Lower lobe of right lung (tissue), 2 donors: ENCODE measurements at places on chromosomes 12 and 14. TPM values are rescaled to one million over a fixed set of nuclear protein-coding genes. Genes with fewer than 3 reads are reported as not detected.

DNA sequence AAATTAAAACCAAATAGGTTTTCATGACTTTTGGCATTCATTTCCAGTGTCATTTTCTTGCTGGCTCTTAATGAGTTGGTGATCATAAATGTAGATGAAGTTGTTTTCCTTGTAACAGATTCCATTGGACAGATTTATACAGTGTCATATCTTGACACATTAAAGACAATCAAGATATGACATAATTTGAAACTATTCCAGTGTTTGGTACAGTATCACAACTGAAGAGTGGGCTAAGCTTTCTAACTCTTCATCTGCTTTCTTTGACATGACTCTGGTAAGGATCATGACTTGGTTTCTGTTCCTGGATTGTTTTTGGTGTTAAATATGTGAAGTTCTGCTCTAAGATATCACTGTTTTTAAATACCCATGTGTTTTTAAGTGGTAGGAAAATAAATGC, 289.6 kb downstream of the NAV3 start:
- DNase-seq, result no peak

- no peak for DNase-seq
These were observed 226.7 kb downstream of the FUT8 start for GRCh38 chr14:65639216-65639615.

GRCh38 chr12:78249578-78249977, 418.9 kb downstream of the NAV3 start:
- DNase-seq, result no peak

The EGLN3 gene
- total RNA-seq, result 10.5 TPM

GRCh38 chr12:124507188-124508109, 60.0 kb downstream of the NCOR2 start:
- DNase-seq, result no peak

GRCh38 chr12:62604871-62605270, 138.2 kb downstream of the MON2 start:
- no peak for DNase-seq

DNA sequence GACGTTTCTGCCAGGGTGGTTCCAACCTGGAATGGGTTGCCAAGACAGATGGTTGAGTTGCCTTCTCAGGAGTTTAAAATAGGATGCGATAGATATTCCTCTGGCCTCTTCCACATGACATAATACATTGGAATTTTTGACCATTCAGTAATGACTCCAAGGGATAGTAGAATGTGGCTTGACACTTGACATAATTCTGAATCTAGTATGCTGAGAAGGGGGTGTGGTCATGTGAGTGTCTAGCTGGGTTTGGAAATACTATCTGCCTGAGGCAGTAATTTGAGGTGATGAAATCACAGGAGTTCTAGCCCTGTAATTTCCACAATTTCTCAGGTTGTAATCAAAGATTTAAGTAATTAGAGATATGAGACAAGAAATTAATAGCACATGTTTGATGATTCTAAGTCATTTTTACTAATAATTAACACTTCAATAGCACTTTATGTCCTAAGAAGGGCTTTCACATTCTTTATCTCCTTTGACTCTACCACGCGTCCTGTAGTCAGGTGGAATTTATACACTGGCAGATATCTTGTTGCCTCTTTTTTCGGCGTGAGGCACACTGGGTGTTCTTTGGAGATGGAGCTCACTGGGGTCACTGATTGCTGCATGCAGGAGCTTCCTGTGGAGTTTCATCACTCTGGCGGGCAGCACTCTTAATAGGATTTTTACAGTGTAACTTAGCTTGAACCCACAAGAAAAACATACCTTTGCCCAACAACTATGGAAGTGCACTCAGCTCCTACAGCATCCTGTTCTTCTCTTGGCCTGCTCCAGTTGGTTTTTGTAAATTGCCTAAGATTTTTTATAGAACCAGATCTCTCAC, 3.2 kb upstream of the AMIGO2 start:
- DNase-seq, result no peak

DNA sequence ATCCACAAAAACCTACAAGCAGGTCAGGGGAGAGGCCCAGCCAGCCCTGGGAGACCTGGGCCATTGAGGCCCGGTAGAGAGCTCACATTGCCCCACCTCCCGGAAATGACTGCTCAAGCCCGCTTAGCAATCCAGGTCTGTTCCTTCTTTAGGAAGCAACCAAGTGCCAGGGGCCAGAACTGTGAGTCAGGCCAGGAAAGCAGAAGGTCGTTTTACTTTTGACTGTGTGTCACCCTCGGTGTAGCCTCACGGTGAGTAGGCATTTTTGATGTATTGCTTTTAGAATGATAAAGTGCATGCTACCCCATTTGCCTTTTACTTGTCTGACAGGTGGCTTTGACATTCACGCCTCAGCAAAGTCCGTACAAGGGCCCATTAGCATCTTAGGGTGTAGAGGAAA, 25.4 kb upstream of the PWP1 start:
- no peak for DNase-seq

DNA sequence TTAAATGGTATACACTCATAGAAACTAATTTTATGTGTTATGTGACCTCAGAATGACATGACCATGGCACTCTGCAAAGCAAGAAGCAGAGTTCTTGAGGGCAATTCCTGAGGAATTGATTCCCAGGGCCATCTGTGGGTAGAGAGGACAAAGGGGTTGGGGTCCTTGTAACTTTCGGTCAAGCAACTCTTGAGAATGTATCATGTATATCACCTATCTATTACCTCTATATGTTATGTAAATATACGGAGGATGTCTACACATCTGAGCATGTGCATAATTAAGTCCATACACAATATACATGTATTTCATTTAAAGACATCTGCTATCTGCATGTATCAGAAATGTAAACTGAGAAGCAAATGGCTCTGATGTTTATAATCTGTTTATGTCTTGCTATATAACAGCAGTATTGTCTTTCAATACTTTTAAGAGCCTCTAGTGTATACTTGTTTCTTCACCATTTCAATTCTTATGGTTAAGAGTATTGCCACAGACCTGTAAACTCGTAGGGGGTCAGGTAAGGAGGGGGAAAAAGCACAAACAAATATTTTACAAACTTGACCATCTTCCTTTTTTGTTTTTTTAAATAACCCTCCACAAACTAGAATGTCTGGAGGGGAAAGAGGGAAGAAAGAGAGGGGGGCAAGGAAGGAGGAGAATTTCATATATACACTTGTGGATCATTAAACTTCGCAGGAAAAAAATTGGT, 4.5 kb downstream of the FOXA1 start:
- DNase-seq, result no peak

DNA sequence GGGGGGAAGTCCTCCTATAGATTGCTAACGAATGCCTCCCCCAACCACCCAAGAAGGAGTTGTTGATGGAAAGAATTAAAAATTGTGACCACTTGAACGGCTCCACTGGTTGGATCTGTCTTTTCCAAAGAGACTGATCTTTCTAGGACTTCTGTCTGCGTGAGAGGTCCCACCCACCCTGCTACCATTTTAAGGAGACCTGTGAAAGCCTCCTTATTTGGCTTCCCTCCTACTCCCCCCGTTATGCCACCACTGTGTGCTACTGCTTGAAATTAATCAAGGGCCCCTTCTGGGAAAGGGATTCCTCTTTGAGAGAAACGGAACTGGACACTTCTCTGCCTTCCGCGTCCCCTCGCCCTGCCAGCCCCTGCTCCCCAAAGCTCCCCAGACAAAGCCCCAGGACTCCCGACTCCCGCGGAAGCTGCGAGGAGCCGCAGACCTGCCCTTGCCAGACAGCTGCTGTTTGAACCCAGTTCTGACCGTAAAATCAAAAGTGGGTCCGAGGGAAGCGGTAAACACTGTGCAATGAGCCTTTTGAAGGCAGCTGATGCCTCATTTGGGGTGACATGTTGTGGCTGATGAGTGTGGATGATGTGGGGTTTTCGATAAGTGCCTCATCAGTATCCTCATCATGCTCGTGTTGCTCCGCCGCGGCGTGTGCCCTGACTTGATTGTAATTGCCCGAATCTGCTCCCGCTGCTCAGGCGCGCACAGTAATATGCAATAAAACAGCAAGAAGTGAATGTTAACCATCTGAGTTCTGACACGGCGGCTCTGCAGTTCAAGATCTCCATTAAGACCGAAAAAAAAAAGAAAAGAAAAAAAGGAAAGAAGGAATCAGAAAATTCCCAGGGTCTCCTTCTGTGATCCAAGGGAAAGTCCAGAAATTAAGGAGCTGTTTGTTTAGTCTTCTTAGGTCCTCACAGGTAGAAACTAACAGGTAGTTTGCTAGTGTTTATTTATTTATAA, 48.2 kb downstream of the MBIP start:
- DNase-seq, result peak; percentile 50

GRCh38 chr12:100372853-100373640, 16.2 kb downstream of the SLC17A8 start:
- DNase-seq, result no peak

The RASAL1 gene
- total RNA-seq, result 0.41 TPM

The CRIP1 gene
- 237 TPM for total RNA-seq

DNA sequence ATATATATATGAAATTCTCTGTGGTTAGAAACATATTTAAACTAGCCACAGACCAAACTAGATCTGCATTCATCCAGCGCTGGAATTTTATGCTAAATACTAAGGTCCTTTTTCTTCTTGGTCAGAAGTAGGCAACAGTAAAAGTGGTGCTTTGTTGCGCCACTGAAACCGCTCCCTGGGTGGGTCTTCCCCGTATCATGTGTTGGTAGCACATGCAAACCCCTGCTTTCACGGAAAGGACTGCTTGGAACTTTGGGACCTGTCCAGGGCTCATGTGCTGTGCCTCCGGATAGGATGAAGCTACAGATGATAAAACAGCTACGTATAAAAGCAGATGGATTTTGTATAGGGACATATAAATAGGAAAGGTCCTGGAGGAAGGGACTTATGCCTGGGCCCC, 40.1 kb upstream of the COL2A1 start:
- DNase-seq, result no peak

The VEZT gene
- total RNA-seq, result 64.2 TPM

DNA sequence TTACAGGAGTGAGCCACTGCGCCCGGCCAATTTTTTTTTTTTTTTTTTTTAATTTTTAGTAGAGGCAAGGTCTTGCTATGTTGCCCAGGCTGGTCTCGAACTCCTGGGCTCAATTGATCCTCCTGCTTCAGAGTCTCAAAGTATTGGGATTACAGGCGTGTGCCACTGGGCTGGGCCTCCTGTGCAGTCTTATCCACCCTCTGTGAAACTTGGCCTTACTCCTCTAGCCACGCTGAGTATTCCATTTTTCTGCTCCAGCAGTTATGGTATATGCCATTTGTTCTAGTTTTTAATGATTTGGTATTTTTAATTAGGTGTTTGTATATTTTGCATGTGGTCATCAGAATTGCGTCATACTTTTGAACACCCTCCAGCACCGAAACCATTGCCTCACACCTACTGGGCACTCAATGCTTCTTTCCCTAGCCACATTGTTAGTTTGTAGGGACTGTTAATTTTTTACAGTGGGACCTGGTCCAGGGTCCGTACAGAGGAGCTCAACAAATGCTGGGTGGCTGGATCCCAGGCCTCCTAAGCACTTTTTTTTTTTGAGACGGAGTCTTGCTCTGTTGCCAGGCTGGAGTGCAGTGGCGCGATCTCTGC, 11.4 kb downstream of the RIOX1 start:
- DNase-seq, result no peak

DNA sequence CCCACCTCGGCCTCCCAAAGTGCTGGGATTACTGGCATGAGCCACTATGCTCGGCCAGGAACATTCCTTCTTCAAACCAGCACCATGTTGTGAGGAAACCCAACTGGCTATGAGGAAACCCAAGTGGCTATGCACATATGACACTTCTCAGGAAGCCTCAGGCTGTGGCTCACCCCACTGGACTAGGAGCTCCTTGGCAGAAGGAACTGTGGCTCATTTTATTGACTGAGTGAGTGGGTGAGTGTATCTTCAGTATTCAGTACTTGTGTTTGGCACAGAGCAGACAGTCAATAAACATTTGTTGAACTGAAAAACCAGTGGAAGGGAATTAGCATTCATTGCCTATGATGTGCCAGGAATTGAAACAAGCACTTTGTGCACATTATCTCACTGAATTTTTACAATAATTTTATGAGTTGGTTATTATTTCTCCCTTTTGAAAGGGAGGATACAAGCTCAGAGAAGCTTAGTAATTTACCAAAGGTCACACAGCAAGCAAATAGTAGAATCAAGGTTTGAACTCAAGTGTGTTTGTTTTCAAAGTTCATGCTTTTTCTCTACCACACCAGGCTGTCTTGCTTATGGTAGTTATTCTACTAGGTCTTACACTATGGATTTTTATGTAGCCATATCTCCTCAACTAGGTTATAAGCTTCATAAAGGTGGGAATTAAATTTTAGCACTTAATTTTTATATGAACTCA, 121.6 kb downstream of the VEZT start:
- no peak for DNase-seq

- no peak for DNase-seq
These were observed 143.0 kb upstream of the DDHD1 start for GRCh38 chr14:53295985-53296582.

- no peak for DNase-seq
These were observed 89.2 kb downstream of the PDZRN4 start for GRCh38 chr12:41277100-41277945.

GRCh38 chr12:14408208-14408607, 42.7 kb downstream of the ATF7IP start:
- DNase-seq, result no peak

GRCh38 chr14:60250257-60251035, 1.4 kb downstream of the PPM1A start:
- DNase-seq, result no peak

GRCh38 chr12:92403210-92404175, 257.8 kb upstream of the BTG1 start:
- DNase-seq, result no peak

GRCh38 chr12:93706387-93706786, 29.2 kb downstream of the CRADD start:
- DNase-seq, result no peak

GRCh38 chr12:57815177-57816000, 3.1 kb downstream of the AVIL start:
- no peak for DNase-seq
